ENCODE measurements at places on chromosomes 13 and 19.
A peak's percentile ranks its signal among the peaks of the same experiment; 100 is the strongest.

- DNase-seq = peak; percentile 21
Measured at GRCh38 chr13:32650705-32651311, 64.6 kb downstream of the PDS5B start.

DNA sequence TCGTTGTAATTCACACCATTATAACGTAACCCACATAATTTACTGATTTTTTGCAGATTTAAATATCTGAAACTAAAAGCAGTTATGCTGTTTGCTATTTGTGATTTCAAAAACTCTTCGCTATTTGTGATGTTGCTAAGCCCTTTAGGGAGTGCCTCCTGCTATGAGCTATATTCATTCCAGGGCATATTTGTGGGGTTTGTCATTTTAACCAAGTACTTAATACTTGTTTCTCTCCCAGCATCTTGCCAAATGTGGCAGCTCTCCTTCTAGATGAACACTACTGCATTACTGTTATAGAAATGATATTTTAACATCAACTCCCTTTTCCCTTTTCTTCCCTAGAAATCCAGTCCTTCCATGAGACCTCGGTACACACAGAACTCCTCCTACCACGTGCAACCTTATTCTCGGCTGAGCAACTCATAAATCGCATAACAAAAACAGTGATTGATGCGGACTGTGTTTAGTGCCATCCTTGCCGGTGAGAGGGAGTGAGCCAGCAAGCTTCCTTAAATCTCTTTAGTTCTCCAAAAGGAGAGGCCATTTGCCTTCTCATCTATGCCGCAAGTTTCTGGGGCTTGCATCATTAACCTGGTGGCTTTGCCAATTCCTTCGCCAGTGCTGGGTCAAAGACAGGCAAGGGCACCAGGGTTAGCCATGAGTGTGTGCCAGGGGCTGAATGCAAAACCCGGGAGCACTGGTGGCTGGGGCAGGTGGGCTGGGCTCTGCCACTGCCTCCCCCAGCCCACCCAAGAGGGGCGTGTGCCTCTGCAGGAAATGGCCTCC is 33.4 kb downstream of the RFX2 start:
- no peak for DNase-seq

- DNase-seq = no peak
Measured at GRCh38 chr13:73833325-73834070, 300.7 kb downstream of the KLF12 start.

GRCh38 chr19:16160943-16161560 is 12.3 kb downstream of the CIB3 start:
- no peak for DNase-seq

DNA sequence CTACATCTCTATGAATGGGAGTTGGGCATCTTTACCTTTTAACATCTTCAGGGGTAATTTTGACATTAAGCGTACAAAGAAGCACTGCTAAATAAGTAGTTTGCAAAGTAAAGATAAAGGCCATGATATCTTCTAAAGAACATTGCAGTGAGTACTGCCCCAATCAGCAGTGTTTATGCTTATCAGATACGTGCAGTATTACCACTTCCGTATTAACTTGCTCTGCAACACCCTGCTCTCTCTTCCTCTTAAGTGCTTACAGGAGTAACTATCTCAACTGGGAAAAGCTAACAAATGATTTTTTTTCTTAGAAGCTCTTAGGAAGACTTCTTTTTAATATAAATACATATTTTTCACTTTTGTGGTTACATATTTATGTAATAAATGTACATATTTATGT is 793.7 kb upstream of the SLC10A2 start:
- no peak for DNase-seq

- no peak for DNase-seq
Measured at GRCh38 chr19:3008994-3009393, 20.1 kb downstream of the TLE2 start.

- DNase-seq = no peak
Measured at GRCh38 chr19:21101521-21102242, 19.7 kb downstream of the ZNF714 start.

DNA sequence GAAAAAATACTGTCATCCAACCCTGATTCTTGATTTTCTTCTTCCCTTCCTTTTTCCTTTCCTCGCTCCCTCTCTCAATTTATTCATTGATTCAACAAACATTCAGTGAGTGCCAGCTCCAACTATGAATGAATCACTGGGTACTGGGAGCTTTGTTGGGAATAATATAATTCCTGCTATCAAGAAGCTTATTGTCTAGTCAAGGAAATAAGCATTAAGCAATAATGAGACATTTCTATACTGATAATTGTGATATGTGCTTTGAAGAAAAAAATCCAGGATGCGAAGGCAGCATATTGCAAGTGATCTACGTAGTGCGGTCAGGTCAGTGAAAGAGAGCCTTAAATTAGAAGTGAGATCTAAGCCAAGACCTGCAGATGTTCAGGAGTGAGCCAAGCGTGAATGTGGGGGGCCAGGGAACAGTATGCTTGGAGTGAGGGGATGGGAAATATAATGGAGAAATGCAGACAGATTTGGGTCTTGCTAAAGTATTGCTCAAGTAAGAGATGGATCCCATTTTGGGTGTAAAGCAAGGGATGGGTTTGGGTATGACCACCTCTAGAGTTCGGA is 253.5 kb downstream of the LHFPL6 start:
- DNase-seq = no peak
